ENCODE measurements at places on chromosomes 7 and 10.

DNA sequence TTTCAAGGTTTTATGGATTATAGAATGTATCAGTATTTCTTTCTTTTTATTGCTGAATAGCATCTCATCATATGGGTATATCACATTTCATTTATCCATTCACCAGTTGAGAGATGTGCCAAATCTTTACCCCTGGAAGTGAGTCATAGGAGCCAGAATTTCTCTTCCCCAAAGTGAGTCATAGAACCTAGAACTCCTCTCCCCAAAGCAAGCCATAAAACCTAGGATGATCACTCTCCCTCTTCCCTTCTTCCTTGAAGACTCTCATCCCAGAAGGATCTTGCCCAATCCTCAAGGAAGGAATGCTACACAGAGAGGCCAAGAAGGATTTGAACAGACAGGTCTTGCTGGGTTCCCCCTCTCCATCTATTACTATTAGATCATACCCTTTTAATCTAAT lies 199.9 kb downstream of the EVX1 start:
- DNase-seq = no peak

DNA sequence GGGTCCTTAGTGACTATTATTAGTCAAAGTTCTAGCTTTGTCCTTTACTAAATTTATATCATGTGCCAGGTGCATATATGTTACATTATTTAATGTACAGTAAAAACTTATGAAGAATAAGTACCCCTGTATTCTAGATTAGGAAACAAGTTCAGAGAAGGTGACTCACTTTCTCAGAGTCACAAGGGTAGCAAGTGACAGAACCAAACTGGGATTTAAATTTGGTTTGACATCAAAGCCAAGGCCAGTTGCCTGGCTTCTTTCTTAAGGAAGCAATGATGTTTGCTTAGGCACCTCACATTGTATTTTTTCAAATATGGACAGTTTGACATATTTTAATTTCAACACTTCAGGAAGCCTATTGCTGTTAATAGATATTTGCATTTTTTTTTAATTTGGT lies 2.5 kb downstream of the LSM8 start:
- no peak for DNase-seq

DNA sequence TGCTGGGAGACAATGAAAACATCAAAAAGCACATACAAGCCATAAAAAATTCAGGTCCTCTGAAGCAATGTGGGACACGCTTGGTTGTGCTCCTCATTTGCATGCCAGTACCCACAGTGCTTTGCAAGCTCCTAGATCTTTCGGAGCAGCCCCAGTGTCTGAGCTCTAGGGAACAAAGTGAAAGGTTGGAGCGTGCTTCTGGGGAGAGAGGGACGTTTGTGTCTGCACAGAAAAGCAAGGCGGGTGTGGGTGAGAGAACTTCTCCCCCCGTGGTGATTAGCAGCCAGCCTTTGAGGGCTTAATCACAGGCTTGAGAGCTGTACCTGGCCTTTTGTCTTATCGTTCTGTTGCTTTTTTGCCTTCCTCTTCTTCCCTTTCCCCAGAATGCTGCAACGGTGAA lies 76.7 kb upstream of the HABP2 start:
- DNase-seq = no peak

DNA sequence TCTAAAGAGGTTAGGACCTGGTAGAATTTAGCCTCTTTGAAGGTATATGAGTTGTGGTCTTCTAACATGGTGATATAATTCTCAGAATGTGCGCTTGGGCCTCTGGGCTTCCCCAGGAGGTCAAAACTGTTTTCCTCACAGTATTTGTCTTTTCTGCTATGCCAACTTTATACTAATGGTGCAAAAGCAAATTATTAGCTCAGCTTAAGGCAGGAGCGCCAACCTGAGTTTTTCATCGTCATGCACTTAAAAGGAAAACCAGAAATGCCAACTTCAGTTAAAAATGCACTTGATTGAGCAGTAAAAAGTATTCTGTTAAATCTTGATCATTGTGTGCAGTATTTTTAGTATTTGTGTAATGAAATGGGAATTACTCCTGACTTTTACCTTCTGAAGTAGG lies 9.7 kb downstream of the TDRD1 start:
- DNase-seq = no peak

DNA sequence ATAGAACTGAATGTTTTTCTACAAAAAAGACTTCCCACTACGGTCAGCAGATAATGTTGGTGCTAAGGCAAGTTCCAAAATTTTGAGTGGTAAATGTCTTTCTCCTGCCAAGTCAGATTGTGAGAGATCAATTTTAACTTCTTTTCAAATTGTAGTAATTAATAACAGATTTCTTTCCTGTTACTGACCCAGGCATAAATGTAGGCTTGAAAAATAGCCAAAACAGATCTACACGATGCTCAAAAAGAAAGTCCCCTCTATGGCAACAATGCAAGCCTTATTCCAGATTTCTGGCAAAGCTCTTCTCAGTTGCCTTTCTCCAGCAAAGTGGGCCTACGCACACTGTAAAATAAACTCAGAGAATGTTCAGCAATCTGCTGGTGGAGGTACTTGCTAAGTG lies 641.0 kb upstream of the NRP1 start:
- DNase-seq = no peak

GRCh38 chr7:150560486-150560885 lies 6.7 kb upstream of the GIMAP4 start:
- DNase-seq = no peak

Data from activated CD8-positive, alpha-beta memory T cell treated with anti-CD3 and anti-CD28 coated beads for 1 hour (primary cell).